HL-60 (cell line): ENCODE measurements at places on chromosomes 5 and 9.

GRCh38 chr5:68518286-68518685 lies 302.7 kb downstream of the PIK3R1 start:
- DNase-seq = no peak

DNA sequence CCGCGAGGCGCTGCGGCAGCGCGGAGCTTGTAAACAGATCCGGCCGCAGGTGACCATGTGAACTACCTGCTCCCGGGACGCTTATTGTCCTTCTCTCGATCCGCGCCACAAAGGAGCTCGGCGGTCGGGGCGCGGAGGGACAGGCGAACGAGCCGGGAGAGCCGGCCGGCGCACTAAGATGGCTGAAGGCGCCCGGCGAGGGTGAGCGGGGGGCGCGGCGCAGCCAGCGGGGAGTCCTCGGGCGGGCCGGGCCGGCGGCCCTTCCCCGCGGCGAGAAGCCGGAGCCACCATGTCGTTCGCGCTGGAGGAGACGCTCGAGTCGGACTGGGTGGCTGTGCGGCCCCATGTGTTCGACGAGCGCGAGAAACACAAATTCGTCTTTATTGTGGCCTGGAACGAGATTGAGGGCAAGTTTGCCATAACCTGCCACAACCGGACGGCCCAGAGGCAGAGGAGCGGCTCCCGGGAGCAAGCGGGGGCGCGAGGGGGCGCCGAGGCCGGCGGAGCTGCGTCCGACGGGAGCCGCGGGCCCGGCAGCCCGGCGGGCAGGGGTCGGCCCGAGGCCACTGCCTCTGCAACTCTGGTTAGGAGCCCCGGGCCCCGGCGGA lies 535 bp downstream of the JMY start:
- no peak for DNase-seq

DNA sequence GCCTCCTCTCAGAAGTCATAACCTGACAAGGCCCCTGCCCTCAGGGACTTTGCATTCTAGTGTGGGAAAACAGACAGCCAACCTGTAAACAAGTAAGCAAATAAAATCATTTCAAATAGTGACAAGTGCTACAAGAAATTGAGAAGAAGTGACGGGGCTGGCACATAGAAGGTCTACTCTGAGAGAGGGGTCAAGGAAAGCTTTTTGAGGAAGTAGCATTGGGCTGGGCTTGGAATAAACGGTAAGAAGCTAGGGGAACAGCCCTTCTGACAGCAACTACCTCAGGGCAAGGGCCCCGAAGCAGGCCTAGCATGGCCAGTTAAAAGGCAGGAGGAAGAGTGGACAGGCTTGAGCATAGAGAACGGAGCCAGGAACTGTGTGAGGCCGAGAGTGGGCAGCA lies 4.8 kb upstream of the SLC2A8 start:
- DNase-seq = no peak

- peak; percentile 13 for DNase-seq
Observed at GRCh38 chr5:57221049-57221568, 47.2 kb downstream of the GPBP1 start.

GRCh38 chr5:143182901-143183820 lies 220.3 kb downstream of the NR3C1 start:
- DNase-seq = peak; percentile 15

DNA sequence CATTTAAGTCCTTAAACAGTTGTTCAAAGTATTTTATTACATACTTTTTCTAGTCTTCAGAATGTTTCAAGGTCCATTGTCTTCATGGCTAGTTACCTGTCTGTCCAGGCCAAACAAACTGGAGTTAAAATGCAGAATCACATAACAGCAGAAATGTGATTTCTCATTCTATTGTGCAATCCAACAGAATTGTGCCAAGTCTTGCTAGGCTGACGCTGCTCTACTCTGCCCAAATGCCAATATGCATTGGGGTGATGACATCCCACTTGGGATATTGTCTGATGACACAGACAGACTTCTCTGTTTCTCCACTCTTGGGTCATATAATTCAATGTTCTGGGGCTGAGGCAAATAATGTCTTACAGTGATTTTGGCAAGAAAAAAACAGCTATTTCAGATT lies 5.2 kb upstream of the SLC22A5 start:
- DNase-seq = no peak

- no peak for DNase-seq
Observed at GRCh38 chr5:129367883-129368282, 92.2 kb upstream of the ADAMTS19 start.

- no peak for DNase-seq
Observed at GRCh38 chr5:127373858-127374491, 83.4 kb downstream of the MEGF10 start.

GRCh38 chr5:176180339-176180738 lies 57.9 kb upstream of the SIMC1 start:
- no peak for DNase-seq

GRCh38 chr9:105854783-105855724 lies 160.7 kb downstream of the TMEM38B start:
- no peak for DNase-seq

GRCh38 chr5:64814073-64814472 lies 45.3 kb downstream of the CWC27 start:
- no peak for DNase-seq

DNA sequence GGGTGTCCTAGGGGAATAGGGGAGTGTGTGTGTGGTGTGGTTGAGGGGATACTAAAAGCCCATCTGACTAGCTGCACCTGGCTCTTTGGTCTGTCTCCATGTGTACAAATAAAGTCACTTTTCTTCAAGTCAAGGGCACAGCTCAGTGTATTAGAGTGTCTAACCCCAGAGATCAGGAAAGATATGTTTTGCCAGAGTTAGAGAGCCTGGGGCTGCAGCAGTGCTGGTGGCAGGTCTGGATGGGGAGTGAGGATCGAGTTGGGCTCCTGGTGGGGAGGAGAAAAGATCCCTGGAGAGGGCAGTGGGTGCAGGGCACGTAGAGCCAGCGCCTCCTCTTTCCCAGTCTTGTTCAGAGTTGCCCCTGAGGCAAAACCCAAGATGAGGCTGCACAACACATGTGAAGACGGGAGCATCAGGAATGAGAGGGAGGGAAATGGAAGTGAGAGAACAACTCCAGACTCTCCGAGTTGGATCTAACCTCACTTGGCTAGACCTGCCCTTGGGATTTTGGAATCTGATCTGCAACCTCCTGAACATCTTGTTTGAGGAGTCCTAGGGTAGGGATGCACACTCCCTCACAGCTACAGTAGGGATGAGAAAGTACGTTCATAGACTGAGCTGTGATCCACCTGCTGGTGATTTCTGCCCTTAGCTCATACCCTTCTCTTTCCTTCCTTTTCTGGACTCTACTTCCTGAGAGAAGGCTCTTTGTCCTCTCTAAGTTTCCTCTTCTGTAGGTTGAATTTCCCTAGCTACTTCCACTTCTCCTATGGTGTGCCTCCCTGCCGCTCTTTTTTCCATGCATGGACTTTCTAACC lies 309.9 kb downstream of the ZSWIM6 start:
- DNase-seq = no peak

DNA sequence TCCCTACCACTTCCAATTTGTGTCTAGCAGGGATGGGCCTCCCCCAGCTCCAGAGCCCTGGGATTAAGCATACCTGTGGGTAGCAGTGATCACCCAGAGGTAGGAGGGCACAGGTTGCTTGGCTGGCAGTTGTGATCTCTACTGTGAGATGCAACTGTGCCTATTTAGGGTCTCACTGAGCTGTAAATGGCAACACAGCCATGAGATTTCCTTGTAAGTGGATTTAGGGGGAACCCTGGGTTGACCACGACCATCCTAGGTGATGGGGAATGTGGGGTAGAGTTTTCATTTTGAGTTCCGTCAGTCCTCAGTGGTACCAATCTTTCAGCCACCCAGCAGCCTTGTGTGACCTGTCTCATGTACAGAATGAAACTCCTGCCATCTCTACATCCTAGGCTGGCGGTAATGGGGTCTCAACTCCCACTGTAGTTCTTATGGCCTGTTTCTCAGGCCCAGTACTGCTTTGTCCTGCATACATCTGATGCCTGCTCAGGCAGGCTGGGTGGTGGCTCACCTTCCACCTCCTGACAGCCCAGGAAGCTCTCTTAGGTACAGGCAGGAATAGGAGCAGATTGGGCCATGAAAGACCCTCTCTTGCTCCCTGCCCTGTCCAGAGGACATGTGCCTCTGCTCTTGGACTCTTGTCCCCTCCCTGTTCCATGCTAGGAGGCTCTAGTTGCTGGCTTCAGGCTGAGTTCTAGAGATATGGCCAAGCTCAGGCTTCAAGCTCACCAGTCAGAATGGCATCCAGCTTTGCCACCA lies 8.1 kb downstream of the HNRNPAB start:
- DNase-seq = no peak

DNA sequence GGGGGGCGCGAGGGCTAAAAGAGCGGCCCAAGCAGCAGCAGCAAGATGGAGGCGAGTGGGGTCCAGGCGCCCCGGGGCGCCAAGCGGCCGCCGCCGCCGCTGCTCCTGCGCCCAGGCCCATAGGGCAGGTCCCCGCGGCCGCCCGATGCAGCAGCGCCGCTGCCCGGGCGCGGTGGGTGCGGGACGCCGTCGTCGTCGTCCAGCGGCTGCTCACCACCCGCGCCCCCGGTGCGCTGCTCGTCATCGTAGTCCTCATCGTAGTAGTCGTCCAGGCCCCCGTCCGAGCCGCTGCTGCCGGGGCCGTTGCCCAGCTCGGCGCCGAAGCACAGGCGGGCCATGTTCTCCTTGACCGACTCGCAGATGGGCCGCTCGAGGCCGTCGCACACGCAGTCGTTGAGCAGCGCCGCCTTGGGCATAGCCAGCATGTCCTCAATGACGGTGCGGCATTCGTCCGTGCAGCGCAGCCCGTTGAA lies 1.5 kb downstream of the GAS1 start:
- DNase-seq = no peak

- DNase-seq = peak; percentile 41
Observed at GRCh38 chr9:137162505-137163364, 7.1 kb downstream of the LRRC26 start.

DNA sequence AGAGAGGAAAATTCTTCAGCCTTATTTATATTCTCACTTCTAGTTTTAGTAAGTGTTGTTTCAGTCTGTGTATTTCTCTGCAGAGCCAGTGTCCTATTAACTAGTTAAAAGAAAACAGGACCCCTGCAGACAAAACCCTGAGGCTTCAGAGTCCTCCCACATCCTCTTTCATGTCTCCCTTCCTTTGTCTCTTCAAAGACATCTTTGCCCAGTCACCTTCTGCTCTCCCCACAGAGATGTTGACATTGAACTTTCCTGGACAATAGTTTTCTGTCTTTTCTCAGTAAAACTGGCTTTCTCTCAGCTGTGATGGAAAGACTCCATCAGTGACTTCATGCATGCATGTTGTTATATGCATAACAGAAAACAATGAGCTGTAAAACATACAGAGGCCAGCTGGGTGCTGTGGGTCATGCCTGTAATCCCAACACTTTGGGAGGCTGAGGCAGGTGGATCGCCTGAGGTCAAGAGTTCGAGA lies 20.2 kb downstream of the GRAMD2B start:
- DNase-seq = no peak

DNA sequence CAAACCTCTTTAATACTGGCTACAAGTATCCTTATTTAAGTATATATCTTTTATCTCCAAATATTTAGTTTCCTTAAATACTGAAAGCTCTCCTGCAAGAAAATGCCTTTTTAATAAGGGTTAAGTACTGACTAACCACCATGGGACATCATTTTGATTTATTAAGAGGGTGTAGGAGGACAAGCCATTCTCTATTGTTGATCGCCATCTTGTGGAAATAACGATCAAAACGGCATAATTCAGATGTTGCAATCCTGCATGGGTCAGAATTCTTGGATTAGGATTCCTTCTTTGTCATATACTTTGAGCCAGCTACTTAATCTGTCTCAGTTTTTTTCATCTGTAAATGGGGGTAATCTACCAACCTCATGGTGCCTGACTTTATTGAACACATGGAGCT lies 28.7 kb upstream of the C5orf46 start:
- peak; percentile 22 for DNase-seq

- no peak for DNase-seq
Observed at GRCh38 chr9:101140764-101141163, 112.2 kb downstream of the PLPPR1 start.

DNA sequence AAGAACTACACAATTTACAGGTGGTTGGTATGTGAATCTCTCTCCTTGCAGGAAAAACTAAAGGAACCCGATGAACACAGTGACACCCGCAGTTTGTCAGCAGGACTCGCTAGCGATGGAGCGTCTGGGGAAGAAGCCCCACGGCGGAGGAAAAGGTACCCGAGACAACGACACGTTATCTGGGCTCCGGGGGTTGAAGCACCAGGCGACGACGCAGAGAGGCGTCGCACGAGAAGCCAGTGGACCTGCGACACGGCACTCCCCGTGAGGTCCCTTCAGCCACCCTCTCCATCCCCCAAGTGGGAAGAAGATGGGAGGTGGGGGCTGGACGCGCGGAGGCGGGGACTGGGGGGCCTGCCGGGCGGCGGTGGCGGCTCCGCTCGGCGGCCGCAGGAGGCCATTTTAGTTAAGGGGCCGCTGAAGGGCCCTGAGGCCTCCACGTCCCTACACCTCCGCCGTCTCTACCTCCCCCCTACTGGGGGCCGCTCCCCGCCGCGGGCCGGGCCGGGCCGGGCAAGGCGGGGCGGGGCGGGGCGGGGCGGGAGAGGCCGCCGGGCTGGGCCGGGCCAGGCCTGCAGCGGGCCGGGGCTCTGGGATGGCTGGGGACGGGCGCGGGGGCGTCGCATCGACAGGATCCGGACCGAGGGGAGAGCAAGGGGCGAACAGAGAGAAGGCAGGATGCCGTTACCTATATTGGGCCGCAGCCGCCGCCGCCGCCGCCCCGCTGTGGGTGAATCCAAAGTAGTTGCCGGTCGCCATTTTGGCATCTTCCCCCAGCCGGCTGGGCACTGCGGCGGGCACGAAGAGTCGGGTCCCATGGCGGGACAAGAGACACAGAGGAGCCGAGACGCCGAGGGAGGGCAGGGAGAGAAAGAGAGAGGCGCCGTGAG lies 754 bp downstream of the ZFR start:
- DNase-seq = peak; percentile 20

DNA sequence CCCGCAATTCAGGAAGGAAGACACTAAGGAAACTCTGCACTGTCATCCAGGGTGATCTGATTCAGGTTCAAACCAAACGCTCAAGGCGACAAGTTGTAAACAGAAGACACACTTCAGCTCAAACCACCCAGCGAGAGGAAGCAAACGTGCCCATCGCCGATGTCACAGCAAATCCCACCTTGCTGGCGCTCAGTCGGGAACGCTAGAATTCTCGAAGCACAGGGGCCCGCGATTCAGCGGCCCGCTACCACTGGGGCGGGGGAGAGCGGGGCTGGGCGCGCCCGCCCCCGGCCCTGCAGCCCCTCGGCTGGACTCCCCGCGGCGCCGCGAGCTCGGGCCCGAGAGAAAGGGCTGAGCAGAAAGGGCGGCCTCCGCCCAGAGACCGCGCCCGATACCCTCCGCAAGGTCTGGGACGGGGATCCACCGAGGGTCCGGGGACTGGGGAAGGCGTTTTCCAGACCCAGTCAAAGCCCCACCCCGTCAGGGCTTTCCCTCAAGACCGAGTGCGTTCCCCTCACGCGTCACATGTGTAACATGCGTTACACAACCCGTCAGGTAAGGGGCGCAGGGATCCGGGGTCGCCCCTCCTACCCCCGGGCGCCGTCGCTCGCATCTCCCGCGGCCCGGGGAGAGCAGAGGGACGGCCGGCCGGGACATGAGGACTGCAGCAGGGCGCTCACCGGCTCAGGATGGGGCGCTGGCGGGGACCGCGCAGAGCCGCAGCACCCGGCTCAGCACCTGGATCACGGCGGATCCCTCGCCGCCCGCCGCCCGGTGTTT lies 469 bp downstream of the AGTPBP1 start:
- peak; percentile 60 for DNase-seq

GRCh38 chr9:136650648-136651047 lies 12.1 kb upstream of the EGFL7 start:
- peak; percentile 25 for DNase-seq
